ENCODE measurements at places on chromosomes 2 and 18.

DNA sequence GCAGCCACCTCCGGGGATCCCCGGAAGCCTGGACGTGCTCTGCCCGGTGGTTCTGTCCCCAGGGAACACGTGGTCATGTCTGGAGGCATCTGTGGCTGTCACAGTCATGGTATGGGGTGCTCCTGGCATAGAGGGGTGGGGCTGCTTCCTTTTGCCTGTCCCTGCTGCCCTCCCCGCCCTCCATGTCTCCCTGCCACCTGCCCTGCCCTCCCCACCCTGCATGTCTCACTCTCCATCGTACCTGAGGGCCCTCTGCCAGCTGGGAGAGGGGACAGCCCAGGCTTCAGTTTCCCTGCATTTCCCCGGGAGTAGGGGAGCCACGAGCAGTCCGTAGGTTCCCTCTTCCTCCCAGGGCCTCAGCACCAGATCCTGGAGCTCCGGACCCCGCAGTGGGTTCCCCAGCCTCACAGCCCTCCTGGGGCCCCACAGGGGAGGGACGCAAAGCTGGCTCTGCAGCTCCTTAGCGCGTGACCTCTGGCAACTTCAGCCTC is 90.0 kb upstream of the CTDP1 start:
- no peak for DNase-seq

DNA sequence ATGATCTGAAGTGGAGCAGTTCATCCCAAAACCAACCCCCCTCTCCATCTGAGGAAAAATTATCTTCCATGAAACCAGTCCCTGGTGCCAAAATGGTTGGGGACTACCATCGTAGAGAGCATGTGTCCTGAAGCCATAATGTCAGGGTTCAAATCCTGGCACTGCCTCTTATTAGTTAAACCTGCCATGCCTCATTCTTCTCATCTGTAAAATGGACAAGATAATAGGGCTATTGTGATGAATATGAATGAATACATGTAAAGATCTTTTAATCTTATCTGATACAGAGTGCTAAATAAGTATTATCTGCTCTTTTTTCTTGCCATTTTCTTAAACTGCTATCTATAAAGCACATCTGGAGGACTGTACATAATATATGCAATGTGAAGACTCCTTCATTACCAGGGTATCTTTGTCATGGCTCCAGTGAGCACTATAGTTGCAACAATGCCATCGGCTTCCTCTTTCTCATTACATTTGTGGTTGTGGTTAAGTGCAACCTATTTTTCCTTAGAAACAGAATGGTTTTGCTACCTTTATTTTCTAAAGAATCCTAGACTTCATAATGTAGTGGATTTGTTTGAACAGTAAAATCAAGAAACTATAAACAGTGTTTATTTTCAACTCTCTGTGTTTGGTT is 27.0 kb downstream of the MFSD6 start:
- DNase-seq = no peak

GRCh38 chr2:128421286-128421685 is 102.6 kb upstream of the HS6ST1 start:
- DNase-seq = no peak

GRCh38 chr2:128345436-128346165 is 26.9 kb upstream of the HS6ST1 start:
- DNase-seq = no peak

- no peak for DNase-seq
Observed at GRCh38 chr2:60109744-60110143, 443.7 kb downstream of the BCL11A start.

GRCh38 chr2:102251042-102251848 is 60.1 kb upstream of the IL1RL1 start:
- DNase-seq = no peak

DNA sequence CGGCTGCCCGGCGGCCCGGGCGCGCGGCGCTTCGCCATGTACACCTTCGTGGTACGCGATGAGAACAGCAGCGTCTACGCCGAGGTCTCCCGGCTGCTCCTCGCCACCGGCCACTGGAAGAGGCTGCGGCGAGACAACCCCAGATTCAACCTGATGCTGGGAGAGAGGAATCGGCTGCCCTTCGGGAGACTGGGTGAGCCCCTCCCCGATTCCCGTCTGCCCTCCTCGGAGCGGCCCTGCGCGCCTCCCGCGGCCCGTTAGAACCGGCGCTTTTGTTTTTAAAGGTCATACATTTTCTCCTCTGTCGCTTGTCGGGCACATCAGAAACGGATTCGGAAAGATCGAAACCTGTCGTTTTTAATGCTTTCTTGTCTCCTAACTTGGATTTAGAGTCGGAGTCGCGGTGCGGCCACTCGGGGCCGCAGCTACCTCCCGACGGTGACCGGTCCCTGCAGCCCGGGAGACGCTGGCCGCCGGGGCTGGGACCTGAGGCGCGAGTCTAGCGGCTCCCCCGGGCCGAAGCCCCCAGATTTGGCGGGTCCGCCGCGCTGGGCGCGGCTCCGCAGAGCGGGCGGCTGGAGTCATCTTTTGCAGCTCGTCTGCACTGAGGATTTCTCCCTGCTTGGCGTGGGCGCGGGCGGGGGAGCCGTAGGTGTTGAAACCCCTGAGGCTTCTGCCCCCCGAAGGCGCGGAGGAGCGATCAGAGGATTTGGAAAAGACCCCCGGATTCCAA is 519 bp downstream of the TTL start:
- no peak for DNase-seq

- no peak for DNase-seq
Observed at GRCh38 chr2:105242286-105242993, 897 bp downstream of the GPR45 start.
